ENCODE measurements at places on chromosomes 5 and 9. TPM values are rescaled to one million over a fixed set of nuclear protein-coding genes. Genes with fewer than 3 reads are reported as not detected.

DNA sequence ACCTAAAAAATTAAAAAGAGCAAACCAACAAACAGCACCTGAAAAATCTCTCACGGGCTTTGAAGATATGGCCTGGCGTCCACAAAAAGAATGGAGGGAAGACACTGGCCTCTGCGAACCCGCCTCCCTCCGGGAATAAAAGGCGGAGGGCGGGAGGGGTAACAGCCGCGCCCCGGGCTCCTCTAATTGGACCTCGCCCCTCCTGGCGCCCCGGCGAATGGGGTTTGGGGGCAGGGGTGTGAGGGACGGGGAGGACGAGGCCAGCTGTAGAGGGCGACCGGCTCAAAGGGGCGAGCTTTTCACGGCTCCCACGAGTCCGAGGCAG is 753 bp downstream of the FANCC start:
- H3K27ac ChIP-seq: peak overlapping the region; percentile 46
- H3K4me1 ChIP-seq: peaks cover 7% of the 10 kb centered on the region
- DNase-seq: no peak
- H3K4me3 ChIP-seq: peak overlapping the region; percentile 78
- no peaks in the 10 kb centered on the region for H3K36me3 ChIP-seq
- no peaks in the 10 kb centered on the region for H3K27me3 ChIP-seq

GRCh38 chr5:2415678-2416077 is 335.8 kb downstream of the IRX2 start:
- no peaks in the 10 kb centered on the region for H3K27me3 ChIP-seq
- H3K36me3 ChIP-seq: no peaks in the 10 kb centered on the region

GRCh38 chr5:166341740-166342337 is 1949.6 kb upstream of the WWC1 start:
- no peaks in the 10 kb centered on the region for H3K27me3 ChIP-seq
- H3K36me3 ChIP-seq: no peaks in the 10 kb centered on the region
- no peak for DNase-seq

- no peaks in the 10 kb centered on the region for H3K4me1 ChIP-seq
- 0 out of 2 replicates have a peak, but pooled peaks cover 2% of the 10 kb centered on the region for H3K27me3 ChIP-seq
- DNase-seq: no peak
- H3K27ac ChIP-seq: no peak overlapping the region
- no peaks in the 10 kb centered on the region for H3K36me3 ChIP-seq
Measured at GRCh38 chr5:39377613-39378012, 13.3 kb upstream of the C9 start.

DNA sequence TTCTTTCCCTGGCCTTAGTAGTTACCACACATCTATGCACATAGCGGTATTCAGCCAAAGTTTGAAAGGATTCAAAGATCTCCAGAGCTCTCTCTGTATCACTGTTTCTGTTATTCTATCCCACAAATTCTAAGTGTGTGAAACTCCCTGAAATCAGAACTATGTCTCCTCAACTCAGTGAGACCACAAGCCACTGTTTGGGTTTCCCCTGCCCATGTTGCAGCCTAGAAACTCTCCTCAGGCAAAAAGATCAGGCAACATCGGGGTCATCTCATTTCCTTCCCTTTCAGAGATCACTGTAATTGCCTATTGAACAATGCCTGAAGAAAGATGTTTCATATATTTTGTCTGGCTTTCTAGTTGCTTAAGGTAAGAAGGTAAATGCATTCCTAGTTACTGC is 135.6 kb downstream of the TMC1 start:
- DNase-seq: no peak
- no peaks in the 10 kb centered on the region for H3K36me3 ChIP-seq
- no peak overlapping the region for H3K4me3 ChIP-seq
- no peaks in the 10 kb centered on the region for H3K27me3 ChIP-seq

DNA sequence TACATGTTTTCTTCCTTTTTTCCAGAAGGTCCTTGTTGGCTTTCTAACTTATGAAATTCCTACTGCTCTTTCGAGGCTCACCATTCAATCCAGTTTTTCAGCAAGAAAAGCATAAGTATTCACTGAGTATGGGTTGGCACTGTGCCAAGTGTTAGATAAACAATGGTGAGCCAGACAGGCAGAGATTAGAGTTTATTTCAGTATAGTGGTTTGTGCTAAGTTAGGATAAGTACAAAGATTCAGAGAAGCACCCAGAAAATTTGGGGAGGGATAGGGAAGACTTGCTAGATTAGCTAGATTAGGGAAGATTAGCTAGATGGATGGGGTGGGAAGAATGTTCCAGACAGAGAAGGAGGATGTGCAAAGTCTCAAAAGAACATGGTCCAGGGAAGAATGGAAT is 122.9 kb downstream of the OXCT1 start:
- peaks cover 10% of the 10 kb centered on the region for H3K4me1 ChIP-seq
- H3K27me3 ChIP-seq: no peaks in the 10 kb centered on the region
- H3K36me3 ChIP-seq: peaks cover 9% of the 10 kb centered on the region
- H3K27ac ChIP-seq: no peak overlapping the region
- H3K4me3 ChIP-seq: no peak overlapping the region

- no peak overlapping the region for H3K27ac ChIP-seq
- H3K36me3 ChIP-seq: no peaks in the 10 kb centered on the region
- no peak for DNase-seq
- H3K4me3 ChIP-seq: no peak overlapping the region
- no peaks in the 10 kb centered on the region for H3K27me3 ChIP-seq
Measured at GRCh38 chr5:38452201-38452600, 104.2 kb downstream of the LIFR start.

DNA sequence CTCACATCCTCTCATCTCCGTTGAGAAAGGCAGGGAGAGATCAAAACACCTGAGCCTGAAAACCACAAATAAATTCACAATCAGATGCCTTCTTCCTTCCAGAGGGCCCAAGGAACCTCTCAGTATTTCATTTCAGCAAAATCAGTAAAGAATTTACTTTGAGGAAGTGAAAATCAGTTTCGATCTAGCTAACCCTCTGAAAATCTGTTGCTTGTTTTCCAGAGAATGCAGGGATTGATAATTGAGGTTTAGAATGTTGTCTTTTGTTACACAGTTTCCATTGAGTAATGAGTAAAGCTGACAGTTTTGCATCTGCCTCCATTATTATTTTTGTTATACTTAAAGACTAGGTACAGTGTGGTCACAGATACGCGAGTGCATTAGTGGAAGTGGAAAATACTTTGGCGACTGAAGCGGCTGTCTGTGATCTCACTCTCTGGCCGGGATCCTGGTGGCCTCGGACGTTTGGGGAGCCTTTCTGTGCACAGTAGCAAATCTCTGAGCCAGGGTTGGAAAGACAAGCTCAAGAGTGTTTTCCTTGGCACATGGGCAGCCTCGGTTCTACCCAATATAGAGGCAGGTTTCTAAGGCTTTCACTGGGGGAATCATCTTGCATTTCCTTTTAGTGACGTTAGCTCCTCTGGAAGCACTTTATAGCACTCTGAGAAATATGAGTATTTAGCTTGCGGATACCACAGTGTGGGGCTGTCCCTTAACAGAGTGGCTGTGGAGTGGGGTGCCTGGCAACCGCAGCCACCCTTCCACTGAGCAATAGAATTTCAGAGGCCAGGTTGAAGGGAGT is 32.2 kb upstream of the ANGPTL2 start:
- no peaks in the 10 kb centered on the region for H3K36me3 ChIP-seq
- H3K4me3 ChIP-seq: peak overlapping the region; percentile 4
- H3K27ac ChIP-seq: peak overlapping the region; percentile 75
- peak; percentile 70 for DNase-seq

GRCh38 chr9:14782286-14783051 is 59.9 kb upstream of the CER1 start:
- H3K36me3 ChIP-seq: no peaks in the 10 kb centered on the region
- DNase-seq: no peak
- H3K27ac ChIP-seq: no peak overlapping the region

DNA sequence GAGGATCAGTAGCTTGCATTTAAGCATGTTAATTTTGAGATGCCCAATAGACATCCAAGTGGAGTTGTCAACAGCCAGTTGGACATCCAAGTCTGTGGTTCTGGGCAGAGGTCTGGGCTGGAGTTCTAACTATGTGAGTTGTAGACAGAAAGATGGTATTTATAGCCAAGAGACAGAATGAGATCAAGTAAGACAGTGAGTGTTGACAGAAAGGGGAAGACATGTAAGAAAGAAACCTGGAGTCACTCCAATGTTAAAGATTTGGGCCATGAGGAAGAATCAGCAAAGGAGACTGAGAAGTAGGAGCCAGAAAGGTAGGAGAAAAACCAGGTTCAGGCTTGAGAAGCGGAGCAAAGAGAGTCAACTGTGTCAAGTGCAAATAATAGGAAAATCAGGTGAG is 95.5 kb upstream of the PUM3 start:
- no peak overlapping the region for H3K4me3 ChIP-seq
- no peak overlapping the region for H3K27ac ChIP-seq
- no peak for DNase-seq
- H3K36me3 ChIP-seq: no peaks in the 10 kb centered on the region
- H3K4me1 ChIP-seq: no peaks in the 10 kb centered on the region

GRCh38 chr5:146026307-146027010 is 78.9 kb downstream of the PLAC8L1 start:
- H3K4me3 ChIP-seq: no peak overlapping the region
- no peaks in the 10 kb centered on the region for H3K27me3 ChIP-seq
- no peaks in the 10 kb centered on the region for H3K36me3 ChIP-seq
- H3K4me1 ChIP-seq: no peaks in the 10 kb centered on the region
- DNase-seq: no peak

- no peaks in the 10 kb centered on the region for H3K36me3 ChIP-seq
- no peak for DNase-seq
- H3K27me3 ChIP-seq: no peaks in the 10 kb centered on the region
Measured at GRCh38 chr5:107607671-107608345, 62.9 kb downstream of the EFNA5 start.

DNA sequence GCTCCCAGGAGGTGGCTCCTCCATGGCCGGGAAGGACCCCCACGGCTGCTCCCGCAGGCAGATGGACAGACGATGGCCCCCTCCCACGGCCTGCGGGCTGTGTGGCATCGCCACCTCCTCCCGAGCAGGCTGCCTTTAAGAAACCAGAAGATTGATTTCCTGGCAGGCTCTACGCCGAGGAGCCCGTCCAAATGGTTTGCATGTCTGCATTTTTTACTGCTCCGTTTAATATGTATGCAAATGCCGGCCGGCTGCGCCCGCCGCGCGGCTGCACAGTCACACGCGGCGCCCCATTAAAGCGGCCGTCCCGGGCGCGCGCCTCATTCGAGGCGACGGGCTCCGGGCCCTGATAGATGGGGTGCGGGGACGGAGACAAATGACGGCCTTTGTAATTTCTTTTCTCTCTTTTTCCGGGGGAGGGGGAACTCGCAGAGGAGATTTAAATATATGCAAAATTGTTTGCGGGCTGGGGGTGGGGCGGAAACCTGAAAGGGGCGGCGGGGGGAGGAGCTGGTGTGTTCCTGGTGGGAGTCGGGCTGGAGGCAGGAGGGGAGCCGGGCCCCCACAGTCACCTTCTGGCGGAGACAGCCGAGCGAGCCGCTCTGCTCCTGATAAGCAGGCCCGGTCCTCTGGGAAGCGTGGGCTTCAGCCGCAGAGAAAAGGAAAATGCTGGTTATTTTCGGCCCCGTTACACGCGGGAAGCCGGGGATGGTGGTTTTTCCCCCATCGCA is 158.7 kb upstream of the IER5L start:
- peaks cover 5% of the 10 kb centered on the region for H3K27me3 ChIP-seq
- H3K4me1 ChIP-seq: peaks cover 7% of the 10 kb centered on the region
- H3K27ac ChIP-seq: no peak overlapping the region
- peak overlapping the region; percentile 36 for H3K4me3 ChIP-seq
- no peak for DNase-seq
- H3K36me3 ChIP-seq: no peaks in the 10 kb centered on the region

- H3K4me3 ChIP-seq: no peak overlapping the region
- no peak for DNase-seq
- no peak overlapping the region for H3K27ac ChIP-seq
- H3K36me3 ChIP-seq: no peaks in the 10 kb centered on the region
- no peaks in the 10 kb centered on the region for H3K27me3 ChIP-seq
Measured at GRCh38 chr5:152673601-152674000, 268.5 kb upstream of the NMUR2 start.

- H3K4me1 ChIP-seq: no peaks in the 10 kb centered on the region
- H3K4me3 ChIP-seq: no peak overlapping the region
- no peak overlapping the region for H3K27ac ChIP-seq
- H3K27me3 ChIP-seq: no peaks in the 10 kb centered on the region
Measured at GRCh38 chr9:128435611-128436010, 15.0 kb downstream of the CERCAM start.

DNA sequence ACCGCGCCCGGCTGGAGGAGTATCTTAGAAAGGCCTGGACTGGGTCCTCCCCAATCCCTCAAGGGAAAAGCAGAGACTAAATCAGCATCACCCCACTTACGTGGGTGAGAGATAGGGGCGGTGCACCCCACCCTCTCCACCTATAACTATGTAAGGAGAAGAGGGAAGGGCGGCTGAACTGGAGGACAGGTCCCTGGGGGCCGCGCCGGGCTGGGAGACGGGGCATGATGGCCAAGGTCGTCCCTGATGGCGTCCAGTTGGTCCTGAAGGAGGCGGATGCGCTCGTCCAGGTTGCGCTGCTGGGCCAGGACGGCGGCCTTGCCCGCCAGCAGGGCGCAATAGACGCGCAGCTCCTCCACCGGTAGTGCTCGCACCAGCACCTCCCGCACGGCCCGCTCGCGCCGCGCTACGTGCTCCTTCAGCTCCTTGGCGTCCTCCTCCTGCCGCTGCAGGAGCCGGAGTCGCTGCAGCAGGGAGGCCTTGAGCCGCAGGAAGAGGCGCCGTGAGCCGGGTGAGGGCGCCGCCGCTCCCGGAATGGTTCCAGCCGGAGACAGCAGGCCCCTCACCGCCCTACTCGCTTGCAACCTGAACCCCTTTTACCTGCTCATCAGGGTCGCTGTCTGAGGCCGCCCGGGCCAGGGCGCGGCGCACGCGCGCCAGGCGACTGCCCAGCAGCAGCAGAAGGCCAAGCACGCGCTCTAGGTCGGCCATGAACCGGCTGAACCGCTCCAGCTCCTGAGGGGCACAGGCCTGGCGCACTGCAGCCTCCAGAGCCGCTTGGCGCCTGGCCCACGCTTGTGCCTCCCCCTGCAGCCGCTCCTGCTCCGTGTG is 7.6 kb downstream of the SHROOM1 start:
- H3K4me3 ChIP-seq: no peak overlapping the region
- H3K36me3 ChIP-seq: no peaks in the 10 kb centered on the region
- no peaks in the 10 kb centered on the region for H3K4me1 ChIP-seq

The LIX1 gene
- total RNA-seq: not detected

The IARS1 gene
- 140 TPM for total RNA-seq

The JAKMIP2 gene
- 1.5 TPM for total RNA-seq

The PLPPR1 gene
- total RNA-seq: not detected

The SHC3 gene
- 0.03 TPM for total RNA-seq

The SLC46A2 gene
- not detected for total RNA-seq

The ANKRD34B gene
- not detected for total RNA-seq

The HAVCR2 gene
- 5.2 TPM for total RNA-seq

The ZDHHC11B gene
- total RNA-seq: not detected

The PCSK5 gene
- total RNA-seq: 0.11 TPM

The TSLP gene
- total RNA-seq: not detected

The NMUR2 gene
- total RNA-seq: not detected

The OR1Q1 gene
- not detected for total RNA-seq
